ENCODE measurements at places on chromosomes 6 and 20. TPM values are rescaled to one million over a fixed set of nuclear protein-coding genes. Genes with fewer than 3 reads are reported as not detected.

DNA sequence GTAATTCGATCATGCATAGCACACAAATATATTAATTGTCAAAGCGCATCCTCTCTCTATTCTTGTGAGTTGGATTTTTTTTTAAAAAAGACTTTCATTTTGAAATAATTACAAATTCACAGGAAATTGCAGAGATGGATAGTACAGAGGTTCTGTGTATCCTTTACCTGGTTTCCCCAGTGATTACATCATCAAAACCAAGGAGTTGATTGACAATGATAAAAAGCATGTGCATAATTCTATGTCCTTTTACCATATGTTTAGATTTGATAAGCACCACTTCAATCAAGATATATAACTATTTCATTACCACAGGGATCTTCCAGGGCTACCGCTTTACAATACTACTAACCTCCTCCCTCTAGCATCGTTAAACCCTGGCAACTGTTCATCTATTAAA is 40.2 kb downstream of the CCN2 start:
- DNase-seq: no peak

The DSTN gene
- total RNA-seq: 547 TPM

DNA sequence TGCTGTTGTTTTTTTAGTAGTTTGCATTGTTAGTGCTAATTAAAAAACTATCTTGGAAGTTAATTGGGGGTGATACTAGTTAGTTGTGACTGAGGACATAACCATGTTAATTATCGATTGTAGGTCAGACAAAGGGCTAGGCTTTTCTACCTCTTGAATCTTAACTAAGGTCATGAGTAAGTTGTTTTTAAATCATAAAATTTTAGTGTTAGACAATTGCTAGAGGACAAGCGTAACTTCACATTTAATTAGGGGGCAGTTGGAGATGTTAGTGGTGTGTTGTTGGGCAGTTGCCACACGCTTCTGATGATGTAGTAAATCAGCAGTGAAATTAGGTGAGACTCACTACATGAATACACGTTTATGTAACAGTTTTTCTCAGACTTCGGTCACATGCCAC is 619.1 kb upstream of the FLRT3 start:
- DNase-seq: no peak

- DNase-seq: no peak
Observed at GRCh38 chr6:11288065-11288464, 55.6 kb upstream of the NEDD9 start.

DNA sequence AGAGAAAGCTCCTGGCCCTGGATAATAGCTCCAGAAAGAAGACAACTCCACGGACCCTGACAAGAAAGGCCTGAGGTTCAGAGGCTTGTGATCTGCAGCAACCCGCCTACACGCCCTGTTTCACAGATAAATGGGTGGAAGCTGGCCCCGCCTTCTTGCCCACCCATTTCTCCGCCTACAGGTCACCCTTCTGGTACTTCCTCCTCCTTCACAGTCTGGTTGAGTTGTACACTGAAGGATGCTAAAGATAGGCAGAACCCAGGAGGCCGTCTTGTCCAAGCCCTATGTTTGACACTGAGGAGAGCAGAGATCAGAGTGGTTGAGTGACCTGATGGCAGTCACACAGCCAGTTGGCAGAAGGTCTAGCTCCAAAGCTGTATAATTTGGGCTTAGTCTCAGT is 34.2 kb upstream of the MDGA1 start:
- DNase-seq: no peak

DNA sequence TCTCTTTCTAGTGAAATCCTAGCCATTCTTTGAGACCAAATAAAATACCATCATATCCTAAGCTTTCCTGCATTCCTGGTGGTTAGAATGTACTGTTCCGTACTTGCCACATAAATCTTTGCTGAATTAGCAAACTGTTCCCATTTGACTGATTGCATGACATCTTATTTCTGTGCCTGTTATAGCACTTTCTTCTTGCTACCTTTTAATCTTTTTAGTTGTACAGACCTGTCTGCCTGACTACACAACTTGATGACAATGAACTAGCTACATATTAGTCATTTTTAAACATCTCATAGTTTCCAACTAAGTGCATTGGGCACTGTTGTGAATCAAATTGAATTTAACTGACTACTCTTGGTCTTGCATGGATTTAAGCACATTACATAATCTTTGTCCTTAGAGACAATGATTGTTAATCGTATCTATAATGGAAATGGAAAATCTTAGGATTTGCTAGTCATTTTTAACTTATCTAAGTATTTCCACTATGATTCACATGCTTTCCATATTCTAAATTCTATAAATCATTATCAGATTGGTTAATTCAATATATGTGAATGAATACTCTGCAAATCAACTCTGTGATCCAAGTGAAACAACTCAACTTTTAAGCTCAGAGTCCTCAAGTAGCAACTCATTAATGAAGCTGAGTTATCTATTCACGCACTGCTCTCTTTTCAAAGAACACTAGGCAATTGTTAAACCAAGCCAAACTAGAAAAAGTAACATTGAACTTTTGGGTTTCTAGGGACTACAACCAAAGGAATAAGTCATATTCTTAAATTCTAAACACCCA is 109.0 kb downstream of the TNFRSF21 start:
- no peak for DNase-seq

DNA sequence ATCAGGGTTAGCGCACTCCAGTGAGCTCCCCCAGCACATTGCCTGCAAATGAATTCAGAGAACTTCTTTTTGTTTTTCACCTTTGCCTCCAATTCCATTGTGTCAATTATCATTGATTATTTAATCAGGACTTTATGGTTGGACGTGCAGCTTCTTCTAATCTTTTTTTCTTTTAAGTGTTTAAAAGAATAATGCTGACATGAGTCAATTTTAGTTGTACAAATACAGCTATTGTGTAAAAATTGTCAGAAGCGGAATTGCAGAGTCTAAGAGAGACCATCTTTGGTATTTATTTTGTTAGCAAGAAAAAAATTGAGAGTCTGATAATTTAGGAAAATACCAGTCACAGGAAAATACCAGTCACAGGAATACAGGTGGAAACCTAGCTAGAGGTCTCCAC is 5.5 kb downstream of the ABT1 start:
- no peak for DNase-seq

DNA sequence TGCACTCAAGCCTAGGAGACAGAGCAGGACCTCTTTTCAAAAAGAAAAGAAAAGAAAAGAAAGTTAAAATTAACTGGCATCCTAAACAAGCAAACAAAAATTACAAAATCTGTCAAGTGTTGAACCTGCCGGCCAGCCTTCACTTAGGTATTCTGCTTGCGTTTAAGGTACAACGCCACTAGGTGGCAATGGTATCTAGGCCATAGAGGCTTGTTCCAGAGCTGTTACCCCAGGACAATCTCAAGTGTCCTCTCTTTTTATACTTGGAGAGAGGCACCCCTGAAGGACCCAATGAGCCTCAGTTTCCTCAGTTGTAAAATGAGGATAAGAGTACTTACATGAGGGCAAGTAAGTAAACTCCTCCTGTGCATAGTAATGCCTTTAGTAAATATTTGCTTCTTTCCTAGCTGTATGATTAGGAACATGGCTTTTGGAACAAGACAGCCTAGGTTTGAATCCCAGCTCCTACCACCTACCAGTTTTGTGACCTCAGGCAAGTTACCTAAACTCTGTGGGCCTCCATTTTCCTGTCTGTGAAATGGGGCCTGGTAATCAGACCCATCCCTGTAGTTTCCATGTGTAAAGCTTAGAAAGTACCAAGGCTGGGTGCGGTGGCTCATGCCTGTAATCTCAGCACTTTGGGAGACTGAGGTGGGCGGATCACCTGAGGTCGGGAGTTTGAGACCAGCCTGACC is 5.8 kb upstream of the PACSIN1 start:
- DNase-seq: no peak

The SYNDIG1 gene
- total RNA-seq: 28.4 TPM

The TULP4 gene
- total RNA-seq: 159 TPM

DNA sequence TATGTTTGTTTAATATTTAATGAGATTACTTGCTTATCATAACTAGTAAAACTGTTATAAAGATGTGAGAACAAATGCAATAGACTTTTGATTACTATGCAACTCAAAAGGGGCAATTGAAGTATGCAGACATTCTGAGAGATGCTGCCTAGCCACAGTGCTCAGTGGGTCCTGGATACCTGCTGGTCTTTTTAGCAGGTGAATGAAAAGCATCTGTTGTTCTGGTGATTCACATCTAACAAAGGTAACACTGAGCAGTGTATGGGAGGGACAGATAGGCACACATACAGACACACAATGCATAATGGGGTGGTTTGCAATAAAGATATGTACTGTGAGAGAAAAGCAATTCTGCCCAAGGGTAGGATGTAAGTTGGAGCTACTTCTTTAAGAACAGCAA is 46.9 kb downstream of the OGFRL1 start:
- no peak for DNase-seq

GRCh38 chr6:170142559-170142958 is 148.3 kb downstream of the DLL1 start:
- DNase-seq: no peak

- no peak for DNase-seq
Observed at GRCh38 chr20:47600967-47601547, 99.4 kb downstream of the NCOA3 start.

DNA sequence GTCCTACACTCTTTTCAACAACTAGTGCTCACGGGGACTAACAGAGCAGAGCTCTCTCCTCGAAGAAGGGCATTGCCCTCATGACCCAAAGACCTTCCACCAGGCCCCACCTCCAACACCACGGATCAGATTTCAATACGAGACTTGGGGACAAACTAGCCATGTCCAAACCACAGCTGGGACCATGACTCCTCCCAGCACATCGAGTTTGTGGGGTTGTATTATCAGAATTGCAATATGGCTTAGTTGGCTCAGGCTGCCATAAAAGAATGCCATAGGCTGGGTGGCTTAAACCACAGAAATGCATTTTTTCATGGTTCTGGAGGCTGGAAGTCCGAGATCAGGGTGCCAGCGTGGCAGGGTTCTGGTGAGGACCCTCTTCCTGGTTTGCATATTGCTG is 189.7 kb upstream of the PMEPA1 start:
- DNase-seq: no peak

DNA sequence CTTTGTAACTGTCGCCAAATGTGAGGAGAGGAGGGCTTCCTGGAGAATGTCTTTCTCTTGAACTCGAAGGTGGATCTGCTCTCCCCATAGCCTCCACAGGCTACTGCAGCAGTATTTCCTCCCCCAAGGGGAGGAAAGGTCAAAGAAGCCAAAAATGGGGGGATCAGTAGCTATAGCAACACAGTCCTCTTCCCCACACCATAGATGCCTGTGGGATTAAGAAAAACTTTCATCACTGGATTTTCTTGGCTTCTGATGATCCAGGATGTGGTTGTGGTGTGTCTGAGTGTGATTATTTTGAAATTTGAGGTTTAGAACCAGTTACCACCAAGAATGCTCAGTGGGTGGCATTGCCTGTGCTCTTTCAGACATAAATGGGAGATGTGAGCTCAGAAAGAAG is 140.1 kb upstream of the SPACA1 start:
- no peak for DNase-seq

All from left cardiac atrium (tissue), 4 donors.